Thymus (tissue), 14 donors: ENCODE measurements at places on chromosomes 3 and 15. TPM values are rescaled to one million over a fixed set of nuclear protein-coding genes. Genes with fewer than 3 reads are reported as not detected.

GRCh38 chr3:181629029-181629428 lies 82.7 kb upstream of the SOX2 start:
- no peaks in the 10 kb centered on the region for H3K4me1 ChIP-seq
- no peaks in the 10 kb centered on the region for H3K36me3 ChIP-seq

- peak; percentile 26 for DNase-seq
- peak overlapping the region; percentile 70 for H3K4me3 ChIP-seq
- peak overlapping the region; percentile 72 for H3K27ac ChIP-seq
- peaks cover 5% of the 10 kb centered on the region for H3K27me3 ChIP-seq
- peaks cover 45% of the 10 kb centered on the region for H3K36me3 ChIP-seq
- peaks cover 10% of the 10 kb centered on the region for H3K4me1 ChIP-seq
These were observed 692 bp downstream of the PSMD2 start for GRCh38 chr3:184299488-184300377.

SPSB4 gene
- 0.47 TPM for total RNA-seq

AADACL2 gene
- total RNA-seq = 0.14 TPM

DNA sequence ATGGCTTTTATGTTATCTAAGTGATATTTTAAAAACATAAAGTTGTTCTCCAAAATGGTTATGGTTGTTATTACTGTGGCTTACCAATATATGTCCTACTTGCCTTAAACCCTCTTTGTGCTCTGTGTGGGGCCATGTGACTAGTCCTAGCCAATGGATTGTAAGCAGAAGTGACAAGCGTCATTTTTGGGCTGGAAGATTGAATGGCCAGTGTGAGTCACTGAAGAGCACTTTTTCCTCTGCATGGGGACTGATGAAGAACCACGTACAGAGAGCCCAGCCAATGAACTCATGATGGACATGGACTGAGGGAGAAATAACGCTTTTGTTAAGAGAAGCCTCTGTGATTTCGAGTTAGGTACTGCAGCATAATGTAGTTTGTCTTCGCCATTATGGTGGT lies 332.7 kb downstream of the EDEM1 start:
- no peaks in the 10 kb centered on the region for H3K4me1 ChIP-seq
- no peaks in the 10 kb centered on the region for H3K27me3 ChIP-seq
- no peak for DNase-seq
- no peaks in the 10 kb centered on the region for H3K36me3 ChIP-seq
- no peak overlapping the region for H3K27ac ChIP-seq
- H3K4me3 ChIP-seq = no peak overlapping the region

DNA sequence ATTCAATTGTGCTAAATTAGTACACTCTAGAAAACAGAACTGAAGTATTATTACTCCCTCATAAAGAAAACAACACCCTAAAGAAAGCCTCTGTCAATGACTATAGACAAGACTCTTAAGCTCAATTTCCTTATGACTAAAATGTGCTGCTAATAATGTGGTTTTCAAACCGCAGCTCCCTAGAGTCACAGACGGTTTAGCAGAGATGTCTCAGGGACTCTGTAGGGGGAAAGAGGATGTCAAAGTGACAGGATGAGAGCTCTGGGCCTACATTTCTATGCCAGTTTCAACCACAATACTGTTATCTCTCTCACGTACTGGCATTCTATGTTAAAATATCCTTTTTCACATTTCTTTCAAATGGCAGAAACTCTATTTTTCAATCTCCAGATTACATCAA lies 37.6 kb upstream of the WDR49 start:
- no peak overlapping the region for H3K4me3 ChIP-seq
- no peak for DNase-seq
- no peaks in the 10 kb centered on the region for H3K4me1 ChIP-seq
